ENCODE measurements at places on chromosomes 5 and 9.

GRCh38 chr9:84140535-84141101 lies 160.0 kb downstream of the RMI1 start:
- DNase-seq: no peak

DNA sequence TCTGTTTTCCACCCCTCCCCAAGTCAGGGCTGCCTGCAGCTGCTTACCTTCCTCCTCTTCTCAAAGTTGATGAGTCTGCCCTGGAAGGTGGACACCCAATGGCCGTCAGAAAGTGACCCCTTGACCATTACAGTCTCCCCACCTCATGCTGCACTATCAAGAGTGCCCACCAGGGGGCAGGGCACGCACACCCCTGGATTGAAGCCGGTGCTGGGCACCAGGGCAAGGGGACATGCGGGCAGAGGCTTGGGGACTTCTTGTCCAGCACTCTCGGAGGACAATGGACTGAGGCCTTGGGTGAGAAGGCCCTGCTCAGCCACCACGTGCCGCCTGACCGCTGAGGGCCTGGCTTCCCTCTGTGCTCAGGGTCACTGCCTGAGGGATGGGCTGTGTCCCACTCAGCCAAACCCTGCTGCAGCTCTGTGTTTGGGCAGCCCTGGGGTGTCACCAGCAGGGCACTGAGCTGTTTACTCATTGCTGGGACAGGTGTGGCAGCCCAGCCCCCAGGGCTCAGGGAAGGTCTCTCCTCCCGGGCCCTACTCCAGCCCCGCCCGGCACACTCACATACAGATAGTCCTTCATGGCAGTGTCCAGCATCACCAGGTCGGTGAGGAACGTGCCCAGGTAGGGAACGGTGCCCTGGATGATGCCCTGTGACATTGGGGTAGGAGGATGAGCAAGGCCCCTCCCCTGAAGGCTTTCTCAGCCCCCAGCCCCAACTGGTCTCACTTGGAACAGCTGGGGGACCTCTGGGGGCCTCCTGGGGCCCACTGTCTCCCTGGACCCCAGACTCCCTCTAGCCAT lies 17.7 kb downstream of the RALGDS start:
- DNase-seq: peak; percentile 22

GRCh38 chr5:56816546-56817081 lies 1.3 kb downstream of the MAP3K1 start:
- DNase-seq: peak; percentile 43

DNA sequence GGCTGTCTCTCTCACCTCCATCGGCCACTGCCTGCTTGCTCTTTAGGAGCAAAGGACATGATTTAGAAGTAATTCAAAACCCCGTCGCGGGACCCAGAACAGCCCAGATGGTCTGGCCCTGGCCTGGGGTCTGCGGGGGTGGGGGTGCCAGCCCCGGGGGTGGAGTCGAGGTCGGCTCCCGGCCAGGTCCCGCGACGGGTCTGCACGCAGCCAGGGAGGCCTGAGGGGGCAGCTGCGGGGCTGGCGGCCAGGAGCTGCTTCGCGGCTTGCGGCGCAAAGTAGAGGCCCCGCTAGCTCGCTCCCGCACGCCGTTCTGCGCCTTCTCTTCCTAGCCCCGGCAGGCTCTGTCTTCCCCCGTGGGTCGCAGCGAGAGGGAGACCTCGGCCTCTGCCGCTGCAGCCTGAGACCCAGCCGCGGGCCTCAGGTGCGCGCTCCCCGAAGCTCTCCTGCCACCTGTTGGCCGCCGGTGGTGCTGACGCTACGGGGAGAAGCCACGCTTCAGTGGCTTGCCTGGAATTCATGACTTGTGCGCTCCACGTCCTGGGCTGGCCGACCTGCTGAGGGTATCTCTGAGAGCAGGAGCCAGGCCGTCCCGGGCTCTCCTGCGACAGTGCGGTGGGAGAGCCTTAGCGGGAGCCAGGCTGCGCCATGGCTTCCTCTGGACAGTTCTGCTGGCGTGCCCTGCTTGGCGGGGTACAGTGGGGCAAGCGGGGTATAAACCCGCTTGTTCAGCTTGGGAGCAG lies 157.2 kb upstream of the PITX1 start:
- peak; percentile 67 for DNase-seq

GRCh38 chr5:54469622-54470021 lies 14.1 kb downstream of the HSPB3 start:
- no peak for DNase-seq

DNA sequence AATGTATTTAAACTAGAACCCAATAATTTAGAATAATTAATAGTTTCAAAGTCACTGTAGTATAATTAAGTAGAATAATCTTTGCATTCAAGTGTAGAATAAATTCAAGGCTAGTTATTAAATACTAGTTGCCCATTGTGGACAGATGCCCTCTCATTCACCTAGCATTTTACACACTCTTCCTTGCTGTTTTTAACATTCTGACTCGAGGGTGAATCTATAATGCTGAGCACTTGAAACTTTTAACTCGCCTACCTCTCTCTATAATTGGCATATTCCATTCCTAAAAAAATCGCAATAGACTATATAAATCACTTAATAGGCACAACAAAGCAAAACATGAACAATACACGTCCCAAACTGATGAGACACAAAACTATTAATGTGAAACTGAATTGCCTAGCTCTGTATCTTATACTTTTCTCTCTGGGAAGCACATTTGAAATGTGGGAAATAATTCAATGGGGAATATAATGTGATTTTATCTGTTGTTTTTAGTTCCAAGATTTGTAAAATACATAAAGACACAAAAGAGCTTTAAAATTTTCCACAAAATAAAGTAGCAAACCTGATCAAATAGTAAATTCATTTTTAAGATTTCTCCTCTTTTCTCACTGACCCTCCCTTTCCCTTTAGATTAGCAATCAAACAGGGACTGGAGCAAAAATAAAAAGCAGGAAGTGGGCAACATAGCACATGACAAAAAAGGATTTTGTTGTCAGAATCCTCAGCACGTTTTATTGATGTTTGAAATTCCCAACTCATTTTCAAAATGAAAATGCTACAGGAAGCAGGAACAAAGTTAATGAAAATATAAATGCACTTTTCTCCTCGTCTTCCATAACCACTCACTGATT lies 295.6 kb downstream of the PDE4D start:
- DNase-seq: no peak

GRCh38 chr9:119801311-119801710 lies 432.1 kb upstream of the BRINP1 start:
- no peak for DNase-seq
